MV-4-11 (cell line): ENCODE measurements at places on chromosomes 16 and 17.

DNA sequence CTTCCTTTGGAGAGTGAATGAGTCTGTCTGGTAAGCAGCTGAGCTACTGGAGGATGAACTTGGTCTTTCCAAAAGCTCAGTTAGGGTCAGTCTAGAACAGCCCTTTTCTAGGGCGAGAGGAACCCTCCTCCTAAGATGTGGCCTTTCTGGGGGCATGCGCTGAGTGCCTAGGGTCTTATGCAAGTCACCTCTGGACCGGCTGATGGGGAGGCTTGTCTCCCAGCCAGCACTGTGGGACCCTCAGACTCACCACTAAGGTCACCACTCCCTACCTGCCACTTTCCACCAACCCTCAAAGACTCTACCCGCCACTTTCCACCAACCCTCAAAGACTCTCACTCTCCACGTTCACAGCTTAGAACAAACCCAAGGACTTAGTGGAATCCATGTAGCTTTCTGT lies 26.8 kb downstream of the LMF1 start:
- DNase-seq: no peak

DNA sequence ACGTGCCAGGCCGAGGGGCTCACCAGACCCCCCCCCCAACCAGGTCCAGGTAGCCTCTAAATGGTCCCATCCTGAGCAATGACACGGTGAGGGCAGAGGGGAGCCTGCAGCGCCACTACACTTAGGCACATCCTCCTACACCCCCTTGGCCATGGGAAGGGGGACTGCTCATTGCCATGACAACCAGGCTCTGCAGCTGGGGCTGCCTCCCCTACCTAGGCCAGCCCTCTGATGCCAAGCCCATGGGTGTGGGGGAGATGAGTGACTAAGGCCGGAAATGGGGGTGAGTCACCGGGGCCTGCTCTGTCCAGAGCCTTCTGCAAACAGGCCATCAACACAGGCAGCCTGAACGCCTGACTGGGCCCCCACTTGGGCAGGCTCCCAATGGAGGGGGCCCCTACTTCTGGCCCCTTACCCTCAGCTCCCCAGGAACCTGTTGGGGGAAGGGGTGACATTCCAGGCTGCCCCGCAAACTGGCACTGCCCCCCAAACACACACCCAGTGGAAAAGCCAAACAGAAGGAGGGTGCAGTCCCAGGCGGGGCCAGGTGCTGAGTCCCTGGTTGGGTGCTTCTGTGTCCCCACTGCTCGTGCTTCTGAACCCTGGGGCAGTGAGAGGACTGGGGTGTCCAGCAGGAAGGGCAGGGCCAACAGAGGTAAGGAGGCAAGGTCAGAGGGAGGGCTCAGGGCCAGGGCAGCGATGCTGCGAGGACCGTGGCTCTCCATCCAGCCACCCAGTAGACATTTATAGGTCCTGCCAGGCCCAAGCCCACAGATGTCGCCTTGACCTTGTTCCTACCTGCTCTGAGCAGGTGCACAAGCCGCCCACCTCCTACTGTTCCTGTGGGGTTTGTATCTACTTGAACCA lies 8.2 kb downstream of the PLCD3 start:
- peak; percentile 85 for DNase-seq

GRCh38 chr17:12691173-12691572 lies 25.5 kb downstream of the MYOCD start:
- peak; percentile 11 for DNase-seq

- DNase-seq: no peak
Observed at GRCh38 chr17:30517786-30518185, 40.6 kb downstream of the GOSR1 start.

DNA sequence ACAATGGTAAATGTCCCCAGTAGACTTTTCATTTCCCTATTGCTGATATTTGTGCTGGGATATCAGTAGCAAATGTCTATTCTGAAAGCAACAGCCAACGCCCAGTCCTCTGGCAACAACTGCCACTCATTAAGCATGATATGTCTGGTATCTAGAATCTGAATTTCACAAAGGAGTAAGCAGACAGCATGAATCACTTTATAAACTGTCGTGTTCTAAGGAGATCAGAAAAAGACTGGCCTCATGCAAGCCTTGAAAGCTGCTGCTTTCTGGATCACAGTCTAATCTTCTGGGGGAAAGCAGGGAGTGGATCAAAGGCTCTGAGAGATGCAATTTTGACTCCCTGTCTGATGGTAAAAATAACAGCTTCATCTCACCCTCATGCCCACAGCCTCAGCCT lies 153.1 kb upstream of the NOG start:
- DNase-seq: no peak

- peak; percentile 50 for DNase-seq
Observed at GRCh38 chr16:85253084-85253941, 141.0 kb upstream of the CIBAR2 start.

- no peak for DNase-seq
Observed at GRCh38 chr17:8072729-8073461, 14.6 kb downstream of the ALOX12B start.

DNA sequence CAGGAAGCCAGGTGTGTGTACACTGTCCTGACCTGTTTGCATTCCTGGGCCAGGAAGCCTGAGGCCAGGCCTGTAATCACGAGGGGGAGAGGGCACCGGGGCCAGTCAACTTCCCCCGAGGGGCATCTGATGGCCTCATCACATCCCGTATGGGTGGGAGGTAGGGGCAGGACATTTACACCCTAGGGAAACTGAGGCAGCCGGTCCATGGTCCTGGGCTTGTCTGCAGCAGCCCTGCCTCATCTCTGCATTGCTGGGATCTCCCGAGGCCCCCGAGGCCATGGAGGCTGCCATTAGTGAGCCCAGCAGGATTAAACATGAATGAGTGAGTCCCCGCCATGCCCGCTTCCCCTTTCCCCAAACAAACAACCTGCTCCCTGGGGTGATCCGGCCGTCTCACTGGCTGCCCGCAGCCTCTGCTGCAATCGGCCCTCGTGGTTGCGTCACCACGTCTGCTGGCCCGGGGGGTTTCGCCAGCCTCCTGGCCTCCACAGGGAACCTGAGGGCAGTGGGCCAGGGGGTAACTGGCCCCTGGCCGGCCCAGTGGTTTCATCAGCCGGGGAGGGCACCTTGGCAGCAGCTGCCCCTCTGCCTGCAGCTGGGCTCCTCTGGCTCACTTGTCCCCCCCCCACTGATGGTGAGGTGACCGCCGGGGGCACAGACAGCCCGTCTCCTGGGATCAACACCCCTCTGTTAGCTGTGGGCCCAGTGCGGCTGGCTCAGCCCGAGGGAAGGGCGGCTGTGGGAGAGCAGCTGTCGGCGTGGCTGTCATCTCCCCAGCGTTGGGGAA lies 88.3 kb upstream of the GSE1 start:
- peak; percentile 94 for DNase-seq

- no peak for DNase-seq
Observed at GRCh38 chr17:4100883-4101756, 41.7 kb downstream of the ZZEF1 start.

- no peak for DNase-seq
Observed at GRCh38 chr17:48571024-48571818, 6.9 kb downstream of the HOXB4 start.

- DNase-seq: no peak
Observed at GRCh38 chr17:37212179-37212578, 163.6 kb upstream of the C17orf78 start.

GRCh38 chr17:1144162-1144561 lies 35.6 kb downstream of the ABR start:
- DNase-seq: no peak

DNA sequence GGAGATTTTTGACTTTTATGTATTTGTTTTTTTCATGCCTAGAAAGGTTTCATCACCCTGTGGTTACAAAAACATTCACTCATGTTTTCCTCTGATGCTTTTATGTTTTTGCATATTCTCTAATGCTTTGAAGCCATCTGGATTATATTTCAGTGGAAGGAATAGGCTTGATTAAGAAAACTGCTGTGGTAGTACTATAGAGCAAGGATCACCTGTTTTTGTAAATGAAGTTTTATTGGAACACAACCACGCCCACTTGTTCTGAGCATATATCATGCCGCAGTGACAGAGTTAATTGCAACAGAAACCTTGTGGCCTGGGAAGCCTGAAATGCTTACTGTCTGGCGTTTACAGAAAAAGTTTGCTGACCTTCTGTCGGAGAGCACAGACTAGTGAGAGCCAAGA lies 11.5 kb downstream of the COX10 start:
- DNase-seq: peak; percentile 54

DNA sequence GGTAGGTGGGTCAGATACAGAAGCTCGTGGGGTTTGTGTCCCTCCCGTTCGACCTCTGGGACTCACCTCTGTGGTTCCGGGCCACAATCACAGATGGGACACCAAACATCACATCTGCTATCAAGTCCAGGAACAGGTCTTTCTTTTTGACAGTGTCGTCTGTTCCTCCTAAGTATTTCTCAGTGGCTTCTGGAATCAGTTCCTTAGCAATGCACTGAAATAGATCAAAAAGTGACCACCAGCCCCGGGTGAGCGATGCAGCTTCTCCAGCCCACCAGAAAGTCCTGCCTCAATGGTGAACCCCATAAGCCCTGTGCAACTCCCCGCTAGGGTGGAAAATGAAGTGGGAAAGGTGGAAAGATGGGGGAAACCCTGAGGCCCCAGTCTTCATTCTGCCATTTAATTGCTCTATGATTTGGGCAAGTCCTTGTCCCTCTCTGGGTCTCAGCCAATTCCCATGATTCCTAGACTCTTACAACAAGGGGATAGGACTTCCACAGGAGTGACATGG lies 22.4 kb downstream of the CES1 start:
- DNase-seq: no peak

GRCh38 chr16:4372578-4373355 lies 1.1 kb downstream of the VASN start:
- DNase-seq: no peak

GRCh38 chr17:68461122-68461539 lies 3.8 kb upstream of the WIPI1 start:
- no peak for DNase-seq

GRCh38 chr16:49932434-49932833 lies 76.5 kb upstream of the ZNF423 start:
- DNase-seq: no peak

DNA sequence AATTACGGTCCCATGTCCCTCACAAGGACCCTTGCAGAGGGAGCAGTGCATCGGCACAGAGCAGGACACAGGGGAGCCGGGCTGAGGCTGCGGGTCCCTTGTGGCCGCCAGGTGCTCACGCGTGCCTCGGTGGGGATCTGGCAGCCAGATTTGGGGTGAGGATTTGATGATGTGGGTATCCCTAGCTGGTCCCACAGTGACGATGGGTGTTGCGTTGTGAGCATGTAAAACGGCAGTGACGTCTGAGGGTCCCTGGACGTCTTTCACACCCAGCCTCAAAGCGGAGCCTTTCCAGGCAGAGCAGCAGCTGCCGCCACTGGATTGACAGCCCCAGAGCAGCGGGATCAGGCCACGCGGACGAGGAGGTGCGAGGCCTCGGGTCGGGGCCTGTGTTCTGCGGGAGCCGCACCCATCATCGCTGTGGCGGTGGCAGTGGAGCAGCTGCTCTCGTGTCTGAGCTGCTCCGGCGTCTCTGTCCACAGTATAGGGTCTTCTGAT lies 54.6 kb downstream of the WDR45B start:
- DNase-seq: no peak

- DNase-seq: no peak
Observed at GRCh38 chr16:83996481-83997252, 28.6 kb downstream of the NECAB2 start.

GRCh38 chr16:38941-39892 lies 14.2 kb downstream of the POLR3K start:
- DNase-seq: peak; percentile 47

DNA sequence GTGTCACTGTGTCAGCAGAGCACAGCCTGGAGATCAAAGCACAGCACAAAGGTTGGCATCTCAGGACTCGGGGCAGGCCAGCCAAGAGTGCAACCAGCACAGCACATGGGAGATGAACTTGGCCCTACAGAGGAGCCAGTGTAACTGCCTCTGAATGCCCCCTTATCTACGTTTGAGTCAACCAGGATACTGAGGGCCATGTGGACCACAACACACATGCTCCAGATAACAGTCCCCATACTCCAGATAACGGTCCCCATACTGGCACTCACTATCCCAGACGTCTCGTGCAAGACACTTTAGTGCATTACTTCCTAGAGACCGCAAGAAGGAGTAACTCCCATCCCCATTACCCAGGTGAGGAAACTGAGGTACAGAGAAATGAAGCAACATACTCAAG lies 88.2 kb downstream of the XYLT1 start:
- no peak for DNase-seq

DNA sequence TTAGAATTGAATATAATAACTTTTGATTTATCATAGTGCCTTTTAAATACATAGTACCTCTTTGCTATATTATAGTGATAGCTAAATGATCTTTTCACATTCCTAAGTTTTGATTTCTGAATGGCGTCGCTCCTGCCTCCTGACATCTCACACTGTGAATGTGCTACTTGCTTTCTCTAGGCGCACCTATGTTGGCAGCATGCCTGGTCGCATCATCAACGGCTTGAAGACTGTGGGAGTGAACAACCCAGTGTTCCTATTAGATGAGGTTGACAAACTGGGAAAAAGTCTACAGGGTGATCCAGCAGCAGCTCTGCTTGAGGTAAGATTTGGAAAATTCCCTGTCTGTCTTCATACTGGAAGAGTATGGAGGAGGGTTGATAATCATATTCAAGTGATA lies 29.8 kb upstream of the ABCC11 start:
- DNase-seq: no peak

GRCh38 chr17:78650093-78650715 lies 73.0 kb upstream of the DNAH17 start:
- no peak for DNase-seq

DNA sequence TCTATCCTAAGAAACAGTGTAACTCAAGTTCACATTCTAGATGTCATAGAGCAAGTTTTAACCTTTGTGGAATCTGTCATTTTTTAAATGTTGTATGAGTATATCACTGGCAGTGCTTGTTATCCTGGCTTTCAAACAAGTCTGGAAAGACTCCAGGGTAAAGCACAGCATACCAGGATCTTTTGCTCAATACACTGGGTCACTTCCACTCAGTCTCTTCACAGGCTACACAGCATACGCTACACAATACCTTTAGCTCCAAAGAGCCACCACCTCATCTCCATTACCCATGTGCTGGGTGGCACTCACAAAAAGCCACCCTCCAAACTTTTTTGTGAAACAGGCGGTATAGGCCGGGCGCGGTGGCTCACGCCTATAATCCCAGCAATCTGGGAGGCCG lies 69.5 kb downstream of the PARN start:
- DNase-seq: no peak

DNA sequence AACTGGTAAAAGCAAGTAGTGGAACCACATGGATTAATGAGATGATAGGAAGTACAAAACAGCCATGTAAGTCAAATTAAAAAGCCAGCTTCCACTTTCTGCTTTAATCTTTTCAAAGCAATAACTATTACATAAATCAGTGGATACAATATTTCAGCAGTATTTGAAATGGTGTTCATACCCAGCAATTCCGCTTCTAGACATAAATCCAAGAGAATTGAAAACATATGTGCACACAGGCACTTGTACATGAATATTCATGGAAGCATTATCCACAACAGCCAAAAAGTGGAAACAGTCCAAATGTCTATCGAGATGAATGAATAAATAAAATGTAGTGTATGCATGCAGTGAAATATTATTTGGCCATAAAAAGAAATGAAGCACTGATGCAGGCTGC lies 27.4 kb downstream of the SLFN12L start:
- DNase-seq: no peak

DNA sequence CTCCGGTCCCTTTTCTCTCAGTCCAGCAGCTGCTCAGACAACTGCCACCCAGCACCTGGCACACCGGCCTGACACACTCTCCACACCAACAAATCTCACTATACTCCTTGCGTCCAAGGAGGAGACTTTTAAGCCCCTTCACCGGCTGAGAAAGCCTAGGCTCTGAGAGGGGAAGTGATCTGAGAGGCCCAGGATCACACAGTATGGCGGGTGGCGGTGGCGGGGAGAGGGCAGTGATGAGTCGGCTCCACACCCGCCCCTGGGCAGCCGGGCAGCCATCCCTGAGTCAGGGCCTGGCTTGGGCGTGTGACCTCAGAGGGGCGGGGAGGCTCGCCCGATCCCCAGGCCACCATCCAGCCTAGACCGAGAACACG lies 569 bp downstream of the FLII start:
- peak; percentile 65 for DNase-seq
